ENCODE measurements at places on chromosomes 7 and 10. TPM values are rescaled to one million over a fixed set of nuclear protein-coding genes. Genes with fewer than 3 reads are reported as not detected.

FZD1 gene
- 31.7 TPM for total RNA-seq

DEPP1 gene
- total RNA-seq = 50.4 TPM

ADCYAP1R1 gene
- total RNA-seq = 0.35 TPM

CFAP70 gene
- total RNA-seq = 0.94 TPM

NOLC1 gene
- total RNA-seq = 33.7 TPM

GJC3 gene
- not detected for total RNA-seq

FRMPD2 gene
- total RNA-seq = not detected

VENTX gene
- not detected for total RNA-seq
